ENCODE measurements at places on chromosomes 2 and 18. TPM values are rescaled to one million over a fixed set of nuclear protein-coding genes. Genes with fewer than 3 reads are reported as not detected.
A peak's percentile ranks its signal among the peaks of the same experiment; 100 is the strongest.

Gene CCT4
- 361 TPM for total RNA-seq

DNA sequence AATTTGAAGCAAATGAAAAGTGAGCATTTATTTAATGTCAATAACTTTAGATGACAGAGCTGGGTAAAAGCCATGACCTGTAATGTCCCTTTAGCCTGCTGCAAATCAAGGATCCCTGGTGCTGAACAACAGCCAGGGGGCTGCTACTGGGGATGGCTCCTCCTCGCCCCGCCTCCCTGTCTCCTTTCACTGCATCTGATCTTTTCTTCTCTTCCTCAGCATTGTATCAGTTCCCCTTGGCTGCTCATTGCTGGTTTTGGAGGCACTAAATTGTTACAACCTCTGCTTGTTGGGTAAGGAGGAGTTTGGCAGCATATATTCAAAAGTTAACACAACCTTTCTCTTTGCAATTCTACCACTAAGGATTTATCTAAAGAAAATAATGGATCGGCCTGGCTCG lies 236.3 kb upstream of the ID2 start:
- H3K36me3 ChIP-seq, result no peaks in the 10 kb centered on the region
- no peak overlapping the region for H3K4me3 ChIP-seq
- no peaks in the 10 kb centered on the region for H3K4me1 ChIP-seq
- no peak for DNase-seq
- H3K27me3 ChIP-seq, result no peaks in the 10 kb centered on the region

- H3K4me3 ChIP-seq, result no peak overlapping the region
- no peaks in the 10 kb centered on the region for H3K36me3 ChIP-seq
- no peak for DNase-seq
- no peaks in the 10 kb centered on the region for H3K4me1 ChIP-seq
- no peak overlapping the region for H3K27ac ChIP-seq
- H3K27me3 ChIP-seq, result no peaks in the 10 kb centered on the region
These were observed 2.9 kb downstream of the OTOF start for GRCh38 chr2:26475037-26475436.

DNA sequence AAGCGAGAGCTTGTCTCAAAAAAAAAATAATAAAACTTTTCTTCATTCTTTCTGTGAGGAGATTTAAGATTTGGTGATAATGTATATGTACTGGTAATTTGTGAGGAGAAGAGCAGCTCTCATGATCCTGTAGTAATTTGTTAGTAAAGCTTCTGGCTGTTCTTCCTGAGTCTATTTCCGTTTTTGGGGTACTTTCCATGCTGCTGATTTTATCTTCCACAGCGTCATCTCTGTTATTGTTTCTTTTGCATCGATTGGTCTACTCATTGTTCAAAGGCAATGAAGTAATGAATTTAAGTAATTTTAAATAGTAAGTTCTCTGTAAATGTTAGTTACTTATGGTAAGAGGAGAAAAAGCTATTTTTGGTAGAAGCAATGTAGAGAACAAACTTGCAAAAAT lies 12.0 kb downstream of the NDUFAF7 start:
- no peak overlapping the region for H3K27ac ChIP-seq
- no peak for DNase-seq
- no peak overlapping the region for H3K4me3 ChIP-seq
- no peaks in the 10 kb centered on the region for H3K27me3 ChIP-seq
- H3K36me3 ChIP-seq, result peaks cover 20% of the 10 kb centered on the region

DNA sequence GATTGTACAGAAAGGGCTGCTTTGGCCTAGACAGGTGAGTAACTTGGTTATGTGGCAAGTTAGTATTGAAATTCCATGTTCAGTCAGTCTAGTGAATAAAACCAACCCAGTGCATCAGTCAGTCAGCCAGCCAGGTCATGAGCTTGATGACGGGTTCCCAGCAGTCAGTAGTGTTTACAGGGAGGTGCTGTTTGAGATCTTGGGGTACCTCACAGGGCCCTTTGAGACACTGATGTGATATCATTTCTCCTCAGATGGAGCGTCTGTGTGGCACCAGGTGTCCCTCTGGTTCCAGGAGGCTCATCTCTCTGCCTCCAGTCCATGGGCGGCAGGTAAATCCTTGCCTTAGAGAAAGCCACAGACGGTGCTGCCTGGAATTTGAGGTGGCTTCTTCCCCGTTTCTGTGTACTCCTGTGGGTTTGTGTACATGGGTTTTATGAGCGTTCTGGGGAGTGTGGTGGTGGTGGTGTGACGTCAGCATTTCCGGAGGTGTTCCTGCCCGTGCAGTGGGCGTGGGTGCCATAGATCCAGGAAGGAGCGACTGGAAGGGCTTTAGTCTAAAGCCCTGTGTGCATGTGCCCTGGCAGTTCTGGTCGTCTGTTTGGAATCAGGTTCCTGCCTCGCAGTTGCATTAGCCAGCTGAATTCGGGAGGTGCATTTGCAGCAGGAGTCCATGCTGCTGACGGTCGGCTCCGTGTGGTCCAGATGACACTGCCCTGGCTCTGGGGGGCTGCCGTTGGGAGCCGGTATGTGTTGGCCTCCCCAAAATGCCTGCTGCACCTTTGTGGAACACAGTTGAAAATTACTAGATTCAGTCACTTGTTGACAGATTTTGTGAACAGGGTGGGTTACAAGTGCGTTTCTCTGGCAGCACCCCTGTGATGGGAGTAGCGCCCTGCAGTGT lies 2.1 kb downstream of the CTDP1 start:
- peak; percentile 76 for DNase-seq
- H3K36me3 ChIP-seq, result no peaks in the 10 kb centered on the region
- H3K4me3 ChIP-seq, result peak overlapping the region; percentile 75
- peaks cover 70% of the 10 kb centered on the region for H3K4me1 ChIP-seq

GRCh38 chr2:109016376-109016775 lies 27.4 kb upstream of the EDAR start:
- no peaks in the 10 kb centered on the region for H3K27me3 ChIP-seq
- no peak overlapping the region for H3K4me3 ChIP-seq
- H3K4me1 ChIP-seq, result peaks cover 13% of the 10 kb centered on the region
- no peaks in the 10 kb centered on the region for H3K36me3 ChIP-seq
- no peak for DNase-seq

DNA sequence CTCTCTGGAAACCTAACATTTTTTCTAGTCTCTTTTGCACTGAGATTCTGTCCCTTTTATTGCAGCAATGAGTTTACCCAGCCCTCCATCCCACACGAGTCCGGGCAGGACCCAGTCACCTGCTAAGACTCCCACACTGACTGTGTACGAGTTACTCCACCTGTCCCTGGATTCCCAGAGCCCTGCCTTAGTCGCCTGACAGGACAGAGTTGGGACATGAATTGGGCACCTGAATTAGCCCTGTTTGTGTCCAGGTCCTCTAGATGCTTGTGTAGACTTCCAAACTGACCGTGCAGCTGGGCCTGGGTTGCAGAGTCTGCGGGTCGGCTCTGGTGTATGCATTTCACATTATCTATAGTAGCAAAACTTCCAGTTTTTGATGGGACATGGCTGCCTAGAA lies 238.7 kb downstream of the VAPA start:
- no peaks in the 10 kb centered on the region for H3K36me3 ChIP-seq
- H3K4me3 ChIP-seq, result no peak overlapping the region
- no peaks in the 10 kb centered on the region for H3K4me1 ChIP-seq

Gene C2orf66
- total RNA-seq, result not detected

DNA sequence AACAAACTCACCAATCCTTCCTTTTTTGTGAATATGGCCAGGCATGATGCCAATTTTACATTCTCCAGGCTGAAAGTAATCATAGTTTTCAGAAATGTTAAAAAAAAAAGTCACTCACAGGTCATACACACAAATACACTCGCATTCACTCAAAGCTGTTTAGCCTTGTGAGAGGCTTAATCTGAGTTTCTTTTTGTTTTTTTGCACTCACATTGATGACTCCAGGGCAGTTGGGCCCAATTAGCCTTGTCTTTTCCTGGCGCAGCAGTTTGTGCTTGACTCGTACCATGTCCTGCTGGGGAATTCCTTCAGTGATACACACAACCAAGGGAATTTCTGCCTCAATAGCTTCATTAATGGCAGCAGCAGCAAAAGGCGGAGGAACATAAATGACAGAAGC lies 18.0 kb downstream of the SUCLG1 start:
- H3K4me1 ChIP-seq, result no peaks in the 10 kb centered on the region
- H3K4me3 ChIP-seq, result no peak overlapping the region
- no peak for DNase-seq
- no peak overlapping the region for H3K27ac ChIP-seq
- H3K36me3 ChIP-seq, result peaks cover 19% of the 10 kb centered on the region
- no peaks in the 10 kb centered on the region for H3K27me3 ChIP-seq

Gene CXCR1
- not detected for total RNA-seq

- no peak overlapping the region for H3K27ac ChIP-seq
- no peak overlapping the region for H3K4me3 ChIP-seq
- no peaks in the 10 kb centered on the region for H3K27me3 ChIP-seq
- no peak for DNase-seq
- no peaks in the 10 kb centered on the region for H3K36me3 ChIP-seq
These were observed 174.5 kb downstream of the CTIF start for GRCh38 chr18:48713309-48713708.

DNA sequence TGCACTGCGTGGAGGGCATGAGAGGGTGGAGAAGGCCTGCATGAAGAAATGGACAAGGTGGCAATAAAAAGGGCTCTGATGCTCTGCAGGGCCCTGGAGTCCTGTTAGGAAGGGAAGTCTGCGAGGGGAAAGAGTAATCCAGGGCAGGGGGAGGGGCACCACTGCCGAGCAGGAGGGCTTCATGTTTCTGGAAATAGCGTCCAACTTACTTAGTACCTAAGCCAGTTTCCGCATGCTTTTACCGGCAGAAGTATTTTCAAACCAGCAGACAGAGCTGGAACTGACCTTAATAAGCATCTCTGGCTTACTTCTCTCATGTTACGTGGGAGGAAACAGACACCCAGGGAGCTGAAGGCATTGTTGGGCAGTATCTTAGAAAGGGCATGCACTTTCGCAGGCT lies 156.7 kb downstream of the GALNT14 start:
- H3K4me1 ChIP-seq, result no peaks in the 10 kb centered on the region
- no peak for DNase-seq
- H3K36me3 ChIP-seq, result no peaks in the 10 kb centered on the region
- H3K4me3 ChIP-seq, result no peak overlapping the region

Measured in CD8-positive, alpha-beta memory T cell (primary cell).